ENCODE measurements at places on chromosomes 7 and 10. TPM values are rescaled to one million over a fixed set of nuclear protein-coding genes. Genes with fewer than 3 reads are reported as not detected.

MRLN gene
- not detected for total RNA-seq

DNA sequence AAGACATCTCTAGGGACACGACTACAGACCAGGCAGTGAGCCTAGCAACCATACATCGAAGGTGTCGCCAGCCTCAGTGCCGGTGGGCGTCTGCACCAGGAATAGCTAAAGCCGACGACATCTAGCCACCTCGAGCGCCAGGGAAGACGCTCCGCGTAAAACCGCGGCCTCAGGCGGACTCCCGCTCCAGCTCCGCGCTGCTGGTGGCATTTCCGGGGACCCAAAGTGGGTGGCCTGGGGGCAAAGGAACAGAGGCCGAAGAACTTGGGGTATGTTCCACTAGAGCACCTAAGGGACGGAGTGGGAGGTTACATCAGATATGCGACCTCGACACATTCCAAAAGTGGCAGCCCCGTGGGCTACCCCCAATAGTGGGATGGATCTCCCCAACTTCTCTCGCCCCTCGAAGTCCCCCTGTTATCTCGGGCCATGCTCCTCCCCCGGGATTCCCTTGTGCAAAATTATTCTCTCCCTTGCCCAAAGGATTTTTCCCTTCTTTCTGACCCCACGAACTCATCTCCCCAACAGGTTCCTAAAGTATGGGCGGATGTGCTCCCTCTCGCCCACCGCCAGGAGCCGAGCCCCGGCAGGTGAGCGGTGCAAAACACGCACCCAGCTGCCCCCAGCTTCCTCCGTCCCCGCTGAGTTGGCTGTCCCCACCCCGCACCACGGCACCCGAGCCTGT lies 1.2 kb downstream of the KCNMA1 start:
- DNase-seq = no peak
- no peak overlapping the region for H3K27ac ChIP-seq
- peaks cover 52% of the 10 kb centered on the region for H3K27me3 ChIP-seq
- peaks cover 2% of the 10 kb centered on the region for H3K4me1 ChIP-seq
- H3K4me3 ChIP-seq = no peak overlapping the region

DNA sequence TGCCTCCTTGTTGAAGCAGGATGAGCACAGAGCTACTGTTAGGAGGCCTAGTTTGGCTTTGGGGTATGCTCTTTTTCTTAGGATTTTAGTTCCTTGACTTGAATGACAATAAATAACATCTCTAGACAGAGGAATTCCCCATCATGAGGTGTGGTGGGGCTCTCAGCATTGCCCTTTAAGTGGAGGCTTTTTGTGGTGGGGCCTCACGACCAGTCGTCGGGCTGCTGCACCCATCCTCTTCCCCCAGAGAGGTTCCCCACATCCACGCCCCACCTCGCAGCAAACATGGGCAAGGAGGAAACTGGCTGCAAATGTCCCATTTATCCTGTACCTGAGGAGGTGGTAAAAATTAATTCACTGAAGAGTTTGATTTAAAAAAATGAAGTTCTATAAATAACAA lies 36.1 kb upstream of the TARP start:
- H3K36me3 ChIP-seq = no peaks in the 10 kb centered on the region
- peak; percentile 16 for DNase-seq
- no peak overlapping the region for H3K27ac ChIP-seq
- H3K4me3 ChIP-seq = no peak overlapping the region
- H3K4me1 ChIP-seq = peaks cover 11% of the 10 kb centered on the region
- no peaks in the 10 kb centered on the region for H3K27me3 ChIP-seq

DNA sequence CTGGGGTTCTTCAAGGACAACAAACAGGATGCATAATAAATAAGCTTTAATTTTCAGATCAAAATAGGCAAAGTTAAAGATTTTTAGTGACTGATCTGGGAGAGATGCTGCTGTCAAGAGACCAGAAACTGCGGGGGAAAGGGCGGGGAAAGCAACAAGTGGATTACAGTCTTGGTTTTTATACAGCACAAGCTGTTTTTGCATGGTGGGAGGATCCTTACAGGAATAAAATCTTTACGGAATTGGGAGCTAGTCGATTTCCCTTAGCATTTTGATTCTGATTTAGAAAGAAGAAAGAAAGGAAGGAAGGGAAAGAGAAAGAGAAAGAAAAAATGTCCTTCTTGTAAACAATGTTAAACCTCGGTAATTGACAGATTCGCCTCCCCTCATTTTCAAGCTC lies 242.3 kb upstream of the SP8 start:
- no peaks in the 10 kb centered on the region for H3K4me1 ChIP-seq
- no peaks in the 10 kb centered on the region for H3K36me3 ChIP-seq
- peaks cover 4% of the 10 kb centered on the region for H3K27me3 ChIP-seq
- no peak overlapping the region for H3K4me3 ChIP-seq
- no peak for DNase-seq
